ENCODE measurements at places on chromosomes 1 and 21.
A peak's percentile ranks its signal among the peaks of the same experiment; 100 is the strongest.

- DNase-seq = no peak
Measured at GRCh38 chr1:163399001-163399400, 77.2 kb downstream of the NUF2 start.

DNA sequence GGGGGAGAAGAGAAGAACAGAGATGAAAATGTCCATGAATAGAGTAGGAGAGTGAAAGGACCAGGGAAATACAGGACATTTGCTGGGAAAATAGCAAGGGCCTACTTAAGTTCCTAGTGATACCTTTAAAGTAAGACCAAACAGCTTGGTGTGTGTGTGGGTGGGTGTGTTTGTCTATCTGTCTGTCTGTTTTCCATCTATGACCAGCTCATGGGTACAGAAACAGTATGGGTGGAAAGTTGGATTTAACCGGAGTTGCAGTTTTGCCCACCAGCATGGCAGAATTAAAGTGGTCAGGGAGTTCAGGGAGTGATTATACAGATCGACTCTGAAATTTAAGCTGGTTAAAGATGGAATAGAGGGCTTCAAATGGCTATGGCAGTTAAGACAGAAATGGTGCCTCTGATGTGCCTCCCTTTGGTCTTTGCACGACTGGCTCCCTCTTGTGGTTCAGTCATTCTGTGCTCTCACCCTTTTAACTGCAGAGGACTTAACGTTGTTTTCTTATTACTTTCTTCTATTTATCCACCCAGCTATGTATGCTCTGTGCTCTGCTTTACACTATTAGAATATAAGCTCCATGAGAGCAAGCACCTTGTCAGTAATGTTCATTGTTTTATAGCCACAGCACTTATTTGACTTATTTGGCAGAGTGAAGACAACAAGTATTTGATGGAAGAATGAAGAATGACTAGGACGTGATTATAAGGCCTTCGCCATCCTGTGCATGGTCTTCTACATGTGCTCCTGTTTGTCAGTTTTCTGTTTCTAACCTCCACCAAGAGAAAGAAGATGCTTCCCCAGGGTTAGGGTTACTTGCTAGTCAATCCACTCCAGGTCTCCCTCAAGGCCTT, 72.7 kb upstream of the AK4 start:
- DNase-seq = peak; percentile 69

DNA sequence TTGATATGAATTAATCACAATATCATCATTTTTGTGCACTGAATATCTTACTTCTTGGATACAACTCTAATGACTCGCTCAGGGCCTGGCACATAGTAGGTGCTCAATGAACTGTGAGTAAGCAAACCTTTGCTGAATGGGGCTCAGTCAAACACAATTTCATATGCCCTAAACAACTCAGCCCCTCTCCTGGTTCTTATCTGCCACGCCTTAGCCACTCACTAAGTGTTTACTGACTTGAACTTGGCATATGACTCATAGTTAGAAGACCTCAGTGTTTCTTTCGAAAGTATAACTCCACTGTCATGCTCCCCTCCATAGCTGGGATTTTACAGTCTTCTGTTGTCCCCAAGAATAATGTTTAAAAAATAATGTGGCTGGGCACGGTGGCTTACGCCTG, 4.8 kb upstream of the IFNLR1 start:
- peak; percentile 77 for DNase-seq

- no peak for DNase-seq
Measured at GRCh38 chr1:248152056-248152827, 7.3 kb downstream of the OR2M5 start.

GRCh38 chr1:16978567-16979474, 1.6 kb downstream of the MFAP2 start:
- DNase-seq = peak; percentile 94

- DNase-seq = peak; percentile 5
Measured at GRCh38 chr21:33644383-33645074, 2.2 kb downstream of the ITSN1 start.

DNA sequence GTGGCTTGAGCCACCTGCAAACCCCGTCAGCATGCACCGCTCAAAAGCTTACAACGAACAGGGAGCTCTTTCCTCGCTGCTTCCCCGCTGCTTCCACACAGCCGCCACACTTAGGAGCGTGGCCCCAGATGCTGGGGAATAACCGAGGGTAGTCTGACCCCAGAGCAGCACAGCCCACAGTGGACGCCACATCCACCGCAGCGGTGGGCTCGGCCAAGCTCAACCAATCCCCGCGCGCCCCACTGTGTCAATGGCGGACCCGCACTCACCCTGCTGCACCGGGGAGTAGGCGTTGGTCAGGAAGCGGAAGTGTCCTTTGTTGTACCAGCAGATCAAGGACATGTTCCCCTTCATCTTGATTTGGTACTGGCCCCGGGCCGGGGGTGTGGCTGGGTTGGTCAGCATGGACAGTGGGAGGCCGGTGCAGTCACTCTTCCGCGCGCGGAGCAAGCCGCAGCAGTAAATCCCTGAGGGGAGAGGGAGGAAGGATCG, 93.5 kb downstream of the PGBD5 start:
- no peak for DNase-seq

DNA sequence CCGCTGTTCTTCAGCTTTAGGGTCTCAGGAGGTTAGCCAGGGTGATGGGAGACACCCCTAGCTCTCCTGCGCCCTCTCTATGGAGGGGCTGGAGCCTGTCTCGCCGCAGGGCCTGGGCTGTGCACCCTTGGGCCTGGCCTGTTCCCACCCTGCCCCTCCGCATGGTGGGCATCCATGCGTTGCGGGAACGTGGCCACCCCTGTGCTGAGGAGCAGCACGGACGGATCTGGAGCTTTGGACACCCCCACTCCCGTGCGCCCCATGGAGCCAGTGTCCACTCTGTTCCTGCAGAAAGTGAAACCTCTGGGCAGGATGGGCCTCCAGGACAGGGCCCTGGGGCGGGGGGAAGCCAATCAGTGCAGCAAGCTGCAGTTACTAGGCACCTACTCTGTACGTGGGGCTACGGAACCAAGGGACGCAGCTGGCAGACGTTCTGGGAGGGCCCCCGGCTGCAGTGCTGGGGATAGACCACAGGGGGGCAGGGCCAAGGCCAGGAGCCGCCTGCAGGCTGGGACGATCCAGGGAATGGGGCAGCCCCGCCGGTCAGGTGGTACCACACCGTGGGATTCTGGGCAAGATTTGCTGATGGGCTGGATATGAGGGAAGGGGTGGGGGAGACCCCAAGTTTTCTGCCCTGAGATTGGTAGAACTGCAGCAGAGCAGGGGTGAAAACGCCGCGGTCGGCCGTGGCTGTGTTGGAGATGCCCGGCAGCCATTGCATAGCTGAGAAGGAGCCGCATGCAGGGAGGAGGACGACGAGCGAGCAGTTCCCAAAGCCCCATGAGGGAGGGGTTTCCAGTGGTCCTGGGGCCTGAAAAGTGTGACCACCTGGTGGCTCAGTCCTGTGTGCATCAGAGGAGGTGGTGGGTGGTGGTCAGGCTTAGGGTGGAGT, 43.3 kb downstream of the TP73 start:
- DNase-seq = peak; percentile 86

- no peak for DNase-seq
Measured at GRCh38 chr1:232599178-232600041, 30.5 kb downstream of the SIPA1L2 start.

- no peak for DNase-seq
Measured at GRCh38 chr1:161241682-161242081, 3.7 kb upstream of the NR1I3 start.

- DNase-seq = no peak
Measured at GRCh38 chr1:26067432-26067911, at the start of gene TRIM63. TSS of gene TRIM63 (minus strand) at chr1:26067630. CDS start at chr1:26067494, 136 bp downstream.

DNA sequence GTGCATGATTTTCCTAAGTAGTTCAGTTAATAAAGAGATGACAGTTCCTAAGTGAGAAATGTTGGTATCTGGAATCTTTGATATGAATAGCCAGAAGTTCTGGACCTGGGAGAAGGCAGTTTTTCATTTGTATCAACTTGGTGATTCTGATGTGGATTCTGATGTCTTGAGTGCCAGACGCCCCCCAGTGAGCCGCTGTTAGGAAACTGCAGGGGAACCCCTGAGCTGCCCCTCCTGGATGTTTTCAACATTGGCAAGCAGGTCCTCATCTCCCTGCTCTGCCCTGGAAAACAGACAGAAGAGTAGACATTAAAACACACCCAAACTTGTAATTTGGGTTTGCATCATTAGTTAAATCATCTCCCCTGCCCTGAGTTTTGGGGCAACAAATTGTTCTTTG, 7.4 kb downstream of the ETS2 start:
- DNase-seq = no peak

- DNase-seq = no peak
Measured at GRCh38 chr1:89600451-89601224, 32.3 kb upstream of the LRRC8C start.

DNA sequence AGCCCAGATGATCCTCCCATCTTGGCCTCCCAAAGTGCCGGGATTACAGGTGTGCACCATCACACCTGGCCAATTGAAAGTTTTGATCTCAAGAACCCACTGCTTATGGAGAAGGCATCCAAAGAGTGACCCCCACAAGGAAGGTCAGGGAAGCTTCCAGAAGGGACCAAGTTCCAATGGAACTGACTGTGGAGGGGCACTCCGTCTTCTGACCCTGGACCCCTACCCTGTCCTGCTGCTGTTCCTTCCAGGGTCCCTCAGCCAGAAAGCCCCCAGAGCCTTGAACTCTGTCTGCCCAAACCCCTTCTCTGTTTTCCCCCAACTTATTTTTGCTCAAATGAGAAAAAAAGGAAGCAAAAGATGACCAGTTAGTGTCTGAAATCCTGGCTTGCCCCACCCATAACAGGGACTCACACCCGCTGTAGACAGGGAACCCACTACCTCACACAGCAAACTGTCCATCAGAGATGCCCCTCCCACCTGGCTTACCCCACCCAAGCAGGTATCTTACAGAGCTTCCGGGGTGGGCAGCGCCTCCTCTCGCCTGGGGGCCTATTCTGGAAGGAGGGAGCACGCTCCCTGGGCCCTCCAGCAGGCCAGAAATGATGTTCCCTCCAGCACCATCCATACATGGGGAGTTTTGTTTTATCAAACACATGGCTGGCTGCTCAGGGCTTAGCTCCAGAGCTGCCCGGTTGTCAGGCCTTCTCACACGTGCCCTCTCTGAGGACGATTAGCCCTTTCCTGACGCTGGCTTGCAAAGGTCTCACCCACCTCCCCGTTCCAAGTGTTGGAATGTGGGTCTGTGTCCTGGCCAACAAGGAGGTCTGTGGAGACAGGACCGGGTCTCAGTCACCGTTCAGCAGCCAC, 3.1 kb upstream of the WNT3A start:
- DNase-seq = no peak

DNA sequence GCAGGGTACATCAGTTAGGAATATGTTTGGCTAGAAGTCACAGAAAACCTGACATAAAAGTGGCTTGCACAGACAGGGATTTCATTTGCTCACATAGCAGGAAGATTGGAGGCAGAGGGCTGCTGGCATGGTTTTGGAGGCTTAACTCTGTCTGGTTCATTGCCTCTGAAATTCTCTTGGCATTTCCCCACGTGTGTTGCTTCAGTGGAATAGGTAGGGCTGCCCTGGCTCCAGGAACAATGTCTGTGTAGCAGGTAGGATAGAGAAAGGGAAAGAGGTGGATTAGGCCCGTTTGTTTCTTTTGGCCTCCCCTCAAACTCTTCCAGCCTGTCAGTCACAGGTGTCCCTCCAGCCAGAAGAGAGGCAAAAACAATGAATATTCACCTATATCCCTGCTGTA, 20.5 kb upstream of the SIPA1L2 start:
- DNase-seq = no peak

GRCh38 chr1:116769994-116770393, 15.8 kb downstream of the CD2 start:
- no peak for DNase-seq

DNA sequence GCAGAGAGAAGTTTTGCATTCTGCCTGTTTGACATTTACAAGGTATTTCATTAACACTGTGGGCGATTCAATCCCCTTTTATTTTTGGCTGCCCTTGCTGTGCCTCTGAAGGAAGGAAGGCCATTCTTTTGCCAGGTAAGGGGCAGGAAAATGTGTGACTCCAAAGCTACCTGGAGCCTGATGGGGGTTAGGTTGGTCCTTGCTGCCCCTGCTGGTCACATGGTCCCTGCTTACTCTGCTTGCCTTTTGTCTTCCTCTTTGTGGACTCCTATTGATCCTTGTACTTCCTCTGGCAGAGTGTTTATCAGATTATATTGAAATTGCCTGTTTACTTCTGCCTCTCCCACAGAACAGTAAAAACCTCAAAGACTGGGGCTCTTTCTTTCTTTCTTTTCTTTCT, 65.7 kb downstream of the ST6GALNAC3 start:
- no peak for DNase-seq

GRCh38 chr21:46361935-46362334, 38.0 kb downstream of the PCNT start:
- DNase-seq = no peak

DNA sequence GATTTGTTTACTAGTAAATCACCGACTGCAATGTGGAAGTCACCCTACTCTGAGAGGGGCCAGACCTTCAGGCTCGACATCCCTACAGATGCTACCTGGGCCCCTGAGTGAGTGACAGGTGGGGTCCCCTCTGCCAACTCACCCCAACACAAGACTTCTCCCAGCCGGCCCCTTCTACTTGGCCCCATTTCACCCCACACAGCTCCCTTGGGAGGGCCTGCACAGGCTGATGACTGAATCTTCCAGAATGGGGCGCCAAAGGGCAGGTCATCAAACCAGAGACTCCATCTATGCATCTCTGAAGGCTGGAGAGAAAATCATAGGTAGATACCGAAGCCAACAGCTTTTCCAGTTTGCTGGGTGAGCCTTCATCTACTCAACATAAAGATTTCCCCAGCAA, 9.4 kb upstream of the S100A8 start:
- no peak for DNase-seq

DNA sequence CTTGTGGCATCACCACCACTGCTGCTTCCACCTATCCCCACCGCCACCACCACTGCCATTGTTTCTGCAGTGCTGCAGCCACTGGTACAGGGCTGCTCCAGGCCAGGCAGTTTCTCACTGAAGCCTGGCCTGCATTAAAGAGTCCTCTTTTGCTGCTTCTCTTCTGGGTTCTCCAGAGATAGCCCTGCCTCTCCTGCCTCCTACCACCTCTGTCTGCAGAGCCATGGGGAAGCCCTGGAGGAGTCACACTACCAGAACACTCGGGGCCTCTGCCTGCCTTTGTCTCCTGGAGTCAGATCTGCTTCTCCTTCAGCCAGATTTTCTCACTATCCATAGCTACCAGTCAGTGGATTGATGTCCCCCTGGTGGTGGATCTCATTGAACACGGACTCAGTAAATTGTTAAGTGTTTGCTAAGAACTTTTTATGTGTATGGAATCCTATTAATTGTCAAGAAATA, 37.7 kb upstream of the DDAH1 start:
- peak; percentile 34 for DNase-seq

DNA sequence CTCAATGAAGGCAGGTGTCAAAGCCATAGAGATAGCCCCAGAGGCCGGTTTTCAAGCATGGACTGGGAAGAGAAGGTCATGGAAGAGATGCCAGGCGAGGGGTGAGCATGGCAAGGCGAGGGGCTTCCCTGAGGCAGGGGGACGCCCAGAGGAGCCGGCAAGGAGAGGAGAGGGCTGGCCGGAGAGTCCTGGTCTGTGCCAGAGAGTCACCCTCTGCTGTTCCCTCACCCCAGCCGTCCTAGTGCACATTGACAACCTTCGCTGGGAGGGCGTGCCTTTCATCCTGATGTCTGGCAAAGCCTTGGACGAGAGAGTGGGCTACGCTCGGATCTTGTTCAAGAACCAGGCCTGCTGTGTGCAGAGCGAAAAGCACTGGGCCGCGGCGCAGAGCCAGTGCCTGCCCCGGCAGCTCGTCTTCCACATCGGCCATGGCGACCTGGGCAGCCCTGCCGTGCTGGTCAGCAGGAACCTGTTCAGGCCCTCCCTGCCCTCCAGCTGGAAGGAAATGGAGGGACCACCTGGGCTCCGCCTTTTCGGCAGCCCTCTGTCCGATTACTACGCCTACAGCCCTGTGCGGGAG, 28.8 kb downstream of the H6PD start:
- no peak for DNase-seq

Data from AG08396 (cell line).